ENCODE measurements at places on chromosomes 5 and 9.

- no peak for DNase-seq
Measured at GRCh38 chr9:96877269-96877668, 23.0 kb upstream of the ZNF782 start.

DNA sequence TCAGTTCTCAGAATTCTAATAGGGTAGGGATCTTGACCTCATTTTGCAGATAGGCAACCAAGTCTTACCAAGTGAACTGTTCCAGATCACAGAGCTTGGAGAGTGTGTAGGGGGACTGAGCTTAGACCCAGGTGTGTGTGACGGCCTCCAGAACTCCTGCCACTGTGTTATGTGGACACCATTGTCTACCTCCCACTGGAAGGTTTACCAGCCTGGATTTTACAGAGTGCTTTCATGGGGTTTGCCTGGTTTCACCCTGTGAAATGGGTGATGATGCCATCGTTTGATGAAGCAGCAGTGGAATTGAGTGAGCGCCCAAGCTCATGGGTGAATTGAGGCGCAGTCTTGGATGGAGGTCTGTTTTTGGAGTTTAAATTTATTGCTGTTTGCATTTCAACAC, 23.6 kb downstream of the TJP2 start:
- DNase-seq, result no peak

DNA sequence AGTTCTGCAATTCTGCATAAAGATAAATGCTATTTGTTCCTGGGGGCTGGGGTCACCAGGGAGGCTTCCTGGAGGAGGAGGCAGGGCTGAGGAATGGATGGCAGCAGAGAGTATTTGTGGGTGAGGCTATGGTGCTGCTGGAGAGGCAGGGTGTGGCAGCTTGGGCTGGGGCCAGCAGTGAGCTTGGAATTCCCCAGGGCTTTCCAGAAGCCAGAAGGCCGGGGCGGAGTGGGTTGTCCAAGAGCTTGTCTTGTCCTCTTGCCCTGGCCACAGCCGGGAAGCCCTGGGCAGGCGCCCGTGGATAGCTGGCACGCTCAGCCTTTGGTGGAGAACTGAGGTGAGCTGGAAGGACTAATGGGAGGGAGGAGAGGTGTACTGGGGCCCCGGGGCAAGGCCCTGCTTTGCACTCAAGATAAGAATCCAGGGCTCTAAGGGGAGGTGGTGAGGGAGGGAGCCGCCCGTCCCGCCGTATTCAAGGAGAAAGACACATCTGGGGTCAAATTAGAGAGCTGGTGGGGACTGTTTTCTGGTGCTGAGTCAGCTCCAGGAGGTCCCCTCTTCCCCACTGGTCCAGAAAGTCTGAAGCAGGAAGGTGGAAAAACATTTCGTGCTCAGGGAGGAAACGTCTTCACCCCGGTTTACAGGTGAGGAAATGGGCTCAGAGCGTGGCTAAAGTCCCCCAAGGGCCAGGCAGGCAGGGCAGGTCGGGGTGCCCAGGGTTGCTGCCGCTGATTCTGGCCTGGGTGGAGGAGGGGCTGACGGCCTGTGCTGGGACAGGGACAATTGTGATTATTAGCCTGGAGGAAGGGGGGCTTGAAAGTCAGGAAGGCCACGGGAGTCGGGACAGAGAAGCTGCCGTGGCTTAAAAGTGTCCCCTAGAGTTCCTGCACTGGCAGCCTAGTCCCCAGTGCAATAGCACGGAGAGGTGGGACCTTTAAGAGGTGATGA, 26.9 kb upstream of the CNOT6 start:
- no peak for DNase-seq

- no peak for DNase-seq
Measured at GRCh38 chr5:42235837-42236236, 187.4 kb upstream of the GHR start.

- no peak for DNase-seq
Measured at GRCh38 chr5:18113721-18114120, 479.5 kb downstream of the TAF11L14 start.

- DNase-seq, result peak; percentile 47
Measured at GRCh38 chr5:54883374-54884194, 101.8 kb downstream of the ESM1 start.

GRCh38 chr9:83598487-83598886, 24.5 kb upstream of the IDNK start:
- DNase-seq, result no peak

DNA sequence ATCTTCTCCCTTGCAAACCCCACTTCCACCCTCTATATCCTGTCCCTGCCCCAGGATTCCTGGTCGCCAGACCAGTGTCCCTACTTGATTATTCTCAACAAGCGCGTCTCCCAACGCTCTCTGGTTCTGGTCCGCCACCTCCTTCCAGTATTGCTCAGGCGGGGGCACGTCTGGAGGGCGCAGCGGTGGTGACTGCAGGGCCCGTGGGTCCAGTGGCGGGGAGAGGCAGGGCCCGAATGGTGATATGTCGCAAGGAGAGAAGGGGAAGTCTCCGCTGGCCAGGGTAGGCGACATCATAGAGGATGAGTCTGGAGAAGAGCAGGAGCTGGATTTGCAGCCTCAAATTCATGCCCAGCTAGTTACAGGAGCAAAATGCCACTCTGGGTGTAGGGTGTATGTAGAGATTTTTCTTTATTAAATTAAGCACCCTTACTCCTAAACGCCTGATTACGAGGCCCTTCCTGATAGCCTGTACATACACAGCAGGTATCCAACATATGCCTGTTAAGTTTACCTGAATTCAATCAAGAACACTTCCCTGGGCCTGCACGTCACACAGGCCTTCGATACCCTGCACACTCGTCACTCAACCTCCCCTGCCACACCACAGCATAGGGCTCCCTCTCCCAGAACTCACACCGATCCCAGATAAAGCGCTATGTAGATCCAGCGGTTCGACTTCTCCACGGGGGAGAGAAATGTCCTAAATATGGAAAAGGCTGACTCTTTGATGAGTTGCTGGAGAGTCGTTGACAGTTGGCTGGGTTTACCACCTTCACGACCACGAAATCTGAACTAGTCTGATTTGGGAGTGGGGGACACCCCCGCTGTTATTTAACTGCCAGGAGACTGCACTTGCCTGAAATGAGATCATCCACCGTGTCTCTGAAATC, 4.8 kb downstream of the MCIDAS start:
- no peak for DNase-seq

DNA sequence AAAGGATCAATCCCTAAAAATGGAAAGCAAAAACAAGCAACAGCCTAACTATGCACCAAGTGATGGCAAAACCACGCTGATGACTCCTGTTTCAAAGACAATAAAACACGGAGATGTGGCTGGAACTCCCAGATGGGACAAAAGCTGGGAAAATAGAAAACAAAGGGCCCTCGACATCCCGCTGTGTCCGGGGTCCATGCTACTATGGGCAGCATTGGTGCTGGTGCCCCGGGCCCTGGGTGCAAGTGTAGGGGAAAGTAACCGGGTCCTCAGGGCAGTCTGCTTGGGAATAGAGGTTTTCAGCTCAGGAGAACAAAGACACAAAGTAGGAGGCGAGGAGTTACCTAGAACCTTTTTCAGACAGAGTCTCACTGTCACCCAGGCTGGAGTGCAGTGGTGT, 46.1 kb downstream of the MRPL36 start:
- DNase-seq, result no peak

- no peak for DNase-seq
Measured at GRCh38 chr5:135207866-135208265, 173.8 kb upstream of the PITX1 start.

GRCh38 chr9:133509179-133510083, 15.3 kb downstream of the MYMK start:
- no peak for DNase-seq

GRCh38 chr5:36642089-36642488, 35.7 kb downstream of the SLC1A3 start:
- DNase-seq, result no peak

GRCh38 chr9:127503379-127503921, 52.1 kb downstream of the LRSAM1 start:
- no peak for DNase-seq

DNA sequence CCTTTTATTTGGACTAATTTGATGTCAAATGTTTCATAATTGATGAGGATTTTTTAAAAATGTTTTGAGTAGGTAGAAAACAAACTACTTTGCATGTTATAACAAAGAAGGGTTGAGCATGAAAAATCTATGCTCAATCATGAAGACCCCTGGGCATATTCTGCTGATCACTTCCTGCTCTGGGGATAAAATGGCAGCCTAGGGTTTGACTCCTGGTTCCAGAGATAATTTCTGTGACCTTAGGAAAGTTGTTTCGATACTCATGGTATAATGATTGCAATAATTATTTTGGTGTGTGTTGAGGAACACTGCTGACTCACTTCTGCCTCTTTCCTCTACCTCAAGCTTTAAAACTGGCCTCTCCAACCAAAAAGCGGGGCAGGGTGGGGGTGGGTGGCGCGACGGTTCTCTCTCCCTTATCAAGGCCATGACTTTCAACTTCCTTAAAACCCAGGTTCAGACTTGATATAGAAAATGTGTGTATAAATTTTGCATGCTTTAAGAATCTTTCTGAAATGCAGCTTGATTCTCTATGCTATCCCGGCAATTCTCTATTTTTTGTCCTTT, 6.0 kb upstream of the PIP5K1B start:
- no peak for DNase-seq

DNA sequence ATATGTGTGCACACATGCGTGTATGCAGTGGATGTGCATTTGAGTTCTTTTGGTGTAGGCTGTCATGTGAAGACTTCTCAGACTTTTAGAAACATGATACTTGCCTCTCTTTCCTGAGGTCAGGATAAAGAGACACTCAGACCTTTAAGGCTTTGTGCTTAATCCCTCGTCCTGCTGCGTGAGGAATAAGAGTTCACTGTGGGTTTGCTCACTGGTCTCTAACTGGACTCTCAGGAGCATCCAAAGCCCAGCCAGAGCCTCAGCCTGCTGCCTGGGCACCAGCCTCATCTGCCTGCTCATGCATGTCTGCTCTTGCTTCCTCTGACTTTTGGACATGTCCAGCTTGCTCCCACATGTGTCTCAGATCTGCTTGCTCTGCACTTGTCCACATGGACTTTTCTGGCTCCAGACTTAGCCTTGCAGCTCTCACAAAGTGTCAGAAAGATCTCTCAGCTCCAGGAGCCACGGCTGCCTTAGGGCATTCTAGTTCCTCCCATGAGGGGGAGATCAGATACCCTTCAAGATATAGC, 65.1 kb upstream of the ZNF366 start:
- DNase-seq, result peak; percentile 4

- no peak for DNase-seq
Measured at GRCh38 chr5:178423431-178423830, 166.8 kb downstream of the COL23A1 start.

DNA sequence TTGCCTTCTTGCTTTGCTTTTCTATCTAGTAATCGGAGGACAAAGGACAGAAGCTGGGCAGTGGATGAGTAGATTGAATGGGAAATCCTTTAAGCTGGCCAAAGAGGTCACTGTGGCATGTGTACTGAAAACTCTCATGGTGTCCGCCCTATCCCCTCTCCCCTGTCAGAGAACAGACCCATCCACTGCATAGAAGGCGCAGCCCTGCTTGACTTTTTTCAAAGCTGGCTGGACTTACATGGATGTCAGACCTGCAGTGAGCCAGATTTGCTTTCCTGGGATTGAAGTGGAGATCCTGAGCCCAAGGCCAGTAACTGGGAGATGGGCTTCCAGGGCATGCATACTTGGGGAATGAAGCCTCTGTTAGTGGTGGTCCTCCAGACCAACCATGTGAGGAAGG, 329.5 kb downstream of the TRPM3 start:
- no peak for DNase-seq

- no peak for DNase-seq
Measured at GRCh38 chr5:140794595-140795258, at the start of gene PCDHA2. Gene PCDHA2, plus strand, starts transcription at chr5:140794852.

DNA sequence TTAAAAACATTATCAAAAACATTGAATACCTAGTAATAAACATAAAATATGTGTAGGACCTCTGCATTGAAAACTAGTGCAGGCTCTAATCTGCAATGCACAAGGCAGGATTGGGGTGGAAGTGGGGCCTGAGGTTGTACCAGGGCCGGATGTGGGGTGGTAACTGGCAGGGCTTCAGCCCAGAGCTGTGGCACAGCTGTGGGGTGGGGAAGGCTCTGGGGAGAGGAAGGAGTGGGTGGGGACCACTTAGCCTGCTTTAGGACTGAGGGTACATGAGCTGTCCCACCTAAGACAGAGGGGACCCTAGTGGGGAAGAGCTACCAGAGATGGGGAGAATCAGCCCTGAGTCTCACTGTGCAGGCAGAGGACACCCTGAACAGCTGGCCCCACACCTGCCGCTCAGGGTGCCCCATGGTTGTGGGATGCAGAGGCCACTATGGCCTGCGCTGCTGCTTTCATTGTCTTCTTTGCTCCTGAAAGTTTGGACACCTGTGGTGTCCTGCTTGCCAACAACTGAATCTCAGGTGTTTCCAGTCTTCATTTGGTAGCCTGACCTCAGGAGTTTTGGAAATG, 311.4 kb downstream of the TLE4 start:
- DNase-seq, result no peak

GRCh38 chr5:17021602-17021932, 85.5 kb upstream of the MYO10 start:
- DNase-seq, result no peak

DNA sequence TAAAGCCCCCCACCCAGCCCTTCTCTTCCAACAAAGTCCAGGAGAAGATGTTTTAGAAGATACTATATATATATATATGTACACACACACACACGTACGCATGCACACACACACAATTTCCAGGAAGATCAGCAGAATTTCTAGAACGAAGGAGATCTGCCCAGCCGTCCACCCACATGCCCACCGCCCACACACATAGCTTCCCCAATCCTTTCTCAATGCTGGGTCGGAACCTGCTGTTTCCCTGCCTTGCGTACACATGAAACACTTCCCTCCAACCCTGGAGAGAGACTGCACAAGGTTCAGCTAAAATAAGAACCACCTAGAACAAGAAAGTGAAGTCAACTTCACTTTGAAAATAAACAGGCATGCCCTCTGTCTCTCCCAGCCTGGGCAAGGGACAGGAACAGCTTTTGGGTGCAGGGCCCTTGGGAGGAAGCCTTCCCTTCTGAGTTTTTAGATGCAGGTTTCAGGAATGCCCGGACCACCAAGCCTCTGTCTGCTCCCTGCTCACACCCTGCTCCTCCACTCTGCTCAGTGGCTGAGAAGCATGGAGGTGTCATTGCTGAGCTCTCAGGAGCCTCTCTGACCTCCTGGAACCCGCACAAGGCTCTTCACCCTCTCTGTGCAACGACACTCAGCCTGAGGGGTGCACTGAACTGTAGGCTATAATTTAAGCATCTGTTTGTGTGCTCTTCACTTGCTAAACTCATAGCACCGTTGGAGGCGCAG, 149.4 kb downstream of the C5orf15 start:
- no peak for DNase-seq

GRCh38 chr5:118778941-118779340, 209.4 kb downstream of the DTWD2 start:
- DNase-seq, result no peak

DNA sequence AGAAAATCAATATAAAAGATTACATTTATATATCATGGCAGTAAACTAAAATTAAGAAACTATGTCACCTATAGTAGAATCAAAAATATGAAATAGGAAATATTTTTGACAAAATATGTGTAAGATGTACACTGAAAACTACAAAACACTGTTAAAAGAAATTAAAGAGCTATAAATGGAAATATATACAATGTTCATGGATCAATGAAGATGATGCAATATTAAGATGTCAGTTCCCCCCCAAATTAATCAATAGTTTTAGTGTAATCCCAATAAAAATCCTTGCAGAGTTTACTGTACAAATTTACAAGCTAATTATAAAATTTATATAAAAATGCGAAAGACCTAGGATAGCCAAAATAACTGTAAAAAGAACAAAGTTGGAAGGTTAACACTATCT, 173.0 kb upstream of the ADRA1B start:
- no peak for DNase-seq

GRCh38 chr5:95216136-95216955, 68.5 kb downstream of the MCTP1 start:
- peak; percentile 4 for DNase-seq

Measured in NCI-H524 treated with DMSO at 0.1 percent for 48 hours (cell line).